ENCODE measurements at places on chromosomes 16 and 17.
A peak's percentile ranks its signal among the peaks of the same experiment; 100 is the strongest.

GRCh38 chr17:64282753-64283080, 19.7 kb upstream of the TEX2 start:
- peak; percentile 38 for DNase-seq

GRCh38 chr16:11634312-11634711, 33.9 kb upstream of the SNN start:
- DNase-seq: no peak

GRCh38 chr17:53749178-53749577, 73.5 kb upstream of the KIF2B start:
- DNase-seq: no peak

GRCh38 chr16:85396879-85397871, 215.9 kb upstream of the GSE1 start:
- no peak for DNase-seq

GRCh38 chr17:2978991-2979390, 84.4 kb downstream of the OR1D5 start:
- no peak for DNase-seq

DNA sequence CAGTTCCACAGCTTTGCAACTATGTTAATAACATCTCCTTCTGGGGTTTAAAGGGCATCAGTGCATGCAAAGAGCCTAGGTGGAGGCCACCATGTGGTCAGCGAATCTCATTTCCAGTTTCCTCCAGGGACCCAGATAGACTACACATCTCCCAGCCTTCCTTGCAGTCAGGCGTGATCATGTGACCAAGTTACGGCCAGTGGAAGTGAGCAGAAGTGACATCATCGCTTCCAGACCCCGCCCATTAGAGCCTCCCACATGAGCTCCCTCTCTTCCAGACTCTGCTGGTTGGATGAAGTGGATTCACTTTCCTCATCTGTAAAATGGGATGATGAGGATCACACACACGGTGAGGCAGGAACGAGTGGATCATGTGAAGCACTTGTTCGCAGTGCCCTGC, 27.4 kb upstream of the KDM8 start:
- DNase-seq: no peak

- no peak for DNase-seq
Observed at GRCh38 chr17:42311240-42312034, 23.1 kb downstream of the STAT5A start.

- DNase-seq: no peak
Observed at GRCh38 chr16:30524575-30525568, 1.5 kb downstream of the ZNF768 start.

- DNase-seq: peak; percentile 90
Observed at GRCh38 chr16:27237219-27238015, 31.2 kb downstream of the NSMCE1 start.

- DNase-seq: peak; percentile 58
Observed at GRCh38 chr16:12229759-12230594, 253.4 kb downstream of the SNX29 start.

- DNase-seq: peak; percentile 90
Observed at GRCh38 chr17:52148969-52149351, 9.6 kb downstream of the CA10 start.

GRCh38 chr16:77219437-77219836, 20.2 kb downstream of the SYCE1L start:
- DNase-seq: no peak

GRCh38 chr16:23801378-23801777, 34.4 kb upstream of the PRKCB start:
- DNase-seq: peak; percentile 65

- DNase-seq: no peak
Observed at GRCh38 chr17:74222399-74222798, 9.0 kb downstream of the TTYH2 start.

DNA sequence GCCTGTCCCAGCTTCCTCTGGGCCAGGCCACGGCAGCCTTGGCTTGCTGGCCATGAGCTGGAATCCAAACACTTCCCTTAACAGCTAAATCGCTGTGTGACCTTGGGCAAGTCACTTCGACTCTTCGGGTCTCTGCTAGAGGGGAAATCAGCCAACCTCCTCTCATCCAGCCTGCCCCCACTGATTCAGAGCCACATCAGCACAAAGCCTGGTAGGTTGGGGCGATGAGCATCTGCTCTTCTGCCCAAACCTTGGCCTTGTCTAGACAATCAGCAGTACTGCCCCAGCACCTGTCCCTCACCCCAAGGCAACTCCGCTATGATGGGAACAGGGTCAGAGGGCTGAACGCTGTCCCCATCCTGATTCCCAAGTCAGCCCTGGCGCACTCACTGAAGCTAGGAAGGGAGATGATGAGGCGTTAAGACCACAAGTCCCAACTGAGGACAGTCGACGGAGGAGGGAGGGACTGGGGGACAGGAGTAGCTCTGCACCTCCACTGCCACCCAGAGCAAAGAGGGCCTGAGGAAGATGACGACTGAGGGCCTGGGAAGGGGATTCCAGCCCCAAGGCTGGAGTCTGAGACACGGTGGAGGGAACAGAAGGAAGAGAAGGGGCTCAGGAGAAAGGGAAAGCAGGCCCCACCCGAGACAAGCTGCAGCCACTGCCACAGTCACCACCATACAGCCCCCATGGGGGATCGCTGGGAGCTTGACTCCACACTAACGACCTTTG, 1.3 kb downstream of the CLUH start:
- peak; percentile 22 for DNase-seq

- no peak for DNase-seq
Observed at GRCh38 chr16:22035153-22035552, 27.2 kb downstream of the MOSMO start.

DNA sequence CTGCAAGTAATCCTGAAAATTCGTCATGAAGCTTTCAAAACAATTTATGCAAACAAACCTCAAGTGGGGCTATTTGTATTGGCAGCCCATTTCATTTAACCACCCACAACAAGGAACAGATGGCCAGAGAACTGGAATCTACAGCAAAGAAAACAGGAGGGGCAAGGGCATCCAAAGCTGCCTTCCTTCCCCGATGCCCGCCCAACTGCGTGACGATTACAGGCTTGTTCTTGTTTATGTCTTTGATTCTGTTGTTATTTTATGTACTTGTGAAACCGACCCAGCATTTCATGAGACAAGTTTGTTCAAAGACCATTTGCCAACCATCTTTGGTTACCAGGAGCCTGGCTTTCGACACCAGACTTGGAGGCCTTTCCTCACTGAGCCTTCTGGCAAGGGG, 59.1 kb upstream of the IRX6 start:
- no peak for DNase-seq

GRCh38 chr16:2009164-2009711, 383 bp downstream of the ZNF598 start:
- DNase-seq: no peak

GRCh38 chr17:3712811-3713463, 10.8 kb upstream of the HASPIN start:
- DNase-seq: no peak

DNA sequence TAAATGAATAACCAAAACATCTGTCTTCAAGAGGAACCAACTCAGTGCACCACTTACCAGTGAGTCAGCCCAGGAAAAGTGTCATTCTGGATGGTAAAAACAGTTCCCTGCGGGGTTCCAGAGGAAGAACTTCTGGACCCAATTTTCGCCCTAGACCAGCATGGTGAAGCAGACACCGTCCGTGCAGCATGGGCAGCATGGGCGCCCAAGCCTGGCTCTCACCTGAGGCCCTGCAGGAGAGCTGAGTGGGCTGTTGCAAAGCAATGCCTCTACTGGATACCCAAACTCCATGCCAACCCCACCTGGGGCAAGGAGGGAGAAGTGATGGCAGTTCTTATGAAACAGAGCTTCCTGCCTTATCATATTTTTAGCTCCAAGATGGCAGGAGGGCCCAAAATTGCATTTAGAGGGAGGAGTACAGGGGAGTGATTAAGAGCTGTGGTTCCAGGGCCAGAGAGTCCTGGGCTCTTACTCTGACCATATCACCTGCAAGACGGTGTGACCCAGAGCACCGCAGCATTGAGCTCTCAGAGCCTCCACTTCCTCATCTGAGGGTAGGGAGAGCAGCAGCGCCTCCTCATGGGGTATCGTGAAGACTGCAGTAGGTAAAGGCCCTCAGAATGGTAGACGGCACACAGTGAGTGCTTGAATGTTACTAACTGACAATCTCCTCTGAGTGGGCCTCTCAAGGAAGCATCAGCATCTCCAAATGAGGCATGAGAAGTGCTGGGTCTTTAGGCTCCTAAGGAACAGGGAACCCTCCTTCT, 16.6 kb upstream of the INPP5K start:
- peak; percentile 60 for DNase-seq

GRCh38 chr17:76626442-76626841, 17.1 kb downstream of the ST6GALNAC1 start:
- DNase-seq: no peak

DNA sequence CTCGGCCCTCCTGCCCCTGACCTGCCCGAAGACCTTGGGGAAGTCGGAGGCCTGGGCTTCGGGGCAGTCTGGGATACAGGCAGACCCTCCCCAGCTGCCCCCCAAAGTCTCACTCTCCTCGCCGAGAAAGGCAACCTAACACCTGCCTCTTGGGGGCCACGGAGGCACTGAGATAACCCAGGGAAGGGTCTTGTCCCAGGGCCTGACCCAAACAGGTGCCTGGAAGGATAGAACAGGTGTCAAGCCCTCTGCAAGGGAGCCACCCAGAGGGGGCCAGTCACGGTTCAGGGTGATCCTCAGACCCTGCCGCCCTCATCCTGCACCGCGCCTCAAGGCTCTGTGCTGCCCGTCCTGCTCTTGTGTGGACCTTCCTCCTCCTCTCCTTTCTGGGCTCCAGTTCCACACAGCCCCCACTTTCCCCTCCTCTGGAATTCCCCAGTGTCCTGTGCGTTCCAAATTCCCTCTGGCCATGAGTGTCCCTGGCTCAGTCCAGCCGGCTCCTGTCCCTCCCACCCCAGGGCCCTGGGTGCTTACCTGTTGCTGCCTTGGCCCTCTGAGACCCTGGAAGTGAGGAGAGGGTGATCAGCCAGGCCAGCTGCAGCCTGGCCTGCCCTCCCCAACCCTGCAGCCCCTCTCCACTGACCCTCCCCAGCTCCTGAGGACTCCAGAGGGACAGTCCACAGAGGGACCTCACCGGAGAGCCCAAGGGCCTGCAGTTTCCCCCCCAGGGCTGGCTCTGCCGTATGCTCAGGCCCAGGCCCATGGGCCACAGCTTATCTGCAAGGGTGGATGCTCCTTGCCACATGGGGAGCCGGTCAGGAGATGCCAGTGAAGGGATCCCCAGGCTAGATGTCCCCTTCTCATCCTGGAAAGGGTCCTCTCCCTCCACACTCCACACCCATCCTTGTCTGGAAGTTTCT, 3.8 kb downstream of the PRSS27 start:
- DNase-seq: no peak

DNA sequence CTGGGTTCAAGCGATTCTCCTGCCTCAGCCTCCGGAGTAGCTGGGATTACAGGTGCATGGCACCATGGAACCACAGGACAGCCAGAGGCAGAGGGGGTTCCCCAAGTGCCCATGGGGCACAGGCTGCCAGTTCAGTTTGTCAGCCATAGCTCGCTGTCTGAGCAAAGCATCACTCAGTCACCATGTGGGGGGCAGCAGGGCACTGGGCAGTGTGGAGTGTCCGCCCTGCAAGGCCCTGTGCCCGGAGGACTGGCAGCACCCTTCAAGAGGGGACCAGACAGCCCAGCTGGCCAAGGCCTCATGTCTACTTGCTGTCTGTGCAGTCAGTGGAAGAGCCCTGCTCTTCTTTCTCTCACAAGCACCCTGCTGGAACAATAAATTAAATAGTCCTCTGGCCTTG, 6.4 kb downstream of the ALYREF start:
- DNase-seq: no peak

DNA sequence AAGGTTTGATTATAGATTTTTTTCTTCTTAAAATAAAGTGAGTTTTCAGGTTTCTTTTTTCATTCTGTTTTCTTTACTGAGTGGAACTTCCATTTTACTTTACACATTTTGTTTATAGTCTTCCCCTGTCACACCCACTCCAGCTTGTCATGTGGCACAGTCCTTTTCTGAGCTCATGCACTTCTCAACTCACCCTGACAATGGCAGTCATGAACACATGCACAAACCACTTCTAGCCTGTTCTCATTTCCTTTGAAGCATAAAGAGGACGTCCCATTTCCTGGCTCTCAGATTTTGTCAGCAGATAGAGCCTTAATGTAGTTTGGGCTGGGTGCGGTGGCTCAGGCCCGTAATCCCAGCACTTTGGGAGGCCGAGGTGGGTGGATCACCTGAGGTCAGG, 168.0 kb downstream of the AHSP start:
- DNase-seq: peak; percentile 17

DNA sequence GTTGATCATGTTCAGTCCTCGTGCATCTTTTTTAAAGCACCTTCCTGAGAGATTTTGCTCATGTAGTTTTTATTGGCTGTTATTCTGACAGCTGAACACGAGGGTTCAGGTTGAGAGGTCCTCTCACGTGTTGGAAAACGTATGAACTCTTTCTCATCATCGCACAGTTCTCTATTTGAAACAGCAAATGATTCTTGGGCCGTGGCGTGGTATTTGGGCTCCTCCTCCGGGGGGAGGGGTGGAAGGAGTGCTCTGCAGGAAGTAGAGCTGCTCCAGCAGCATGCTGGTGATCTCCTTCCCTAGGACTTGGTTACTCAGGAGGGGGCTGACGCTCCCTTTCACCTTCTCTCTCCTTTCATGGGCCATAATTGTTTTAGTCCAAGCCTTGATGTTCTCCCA, 70.4 kb downstream of the KSR1 start:
- peak; percentile 35 for DNase-seq

GRCh38 chr16:23496821-23497542, 13.3 kb downstream of the GGA2 start:
- DNase-seq: peak; percentile 75

- DNase-seq: peak; percentile 35
Observed at GRCh38 chr17:34797720-34798119, 163.5 kb downstream of the CCT6B start.

- DNase-seq: peak; percentile 71
Observed at GRCh38 chr17:7703584-7704479, 1.2 kb upstream of the EFNB3 start.

DNA sequence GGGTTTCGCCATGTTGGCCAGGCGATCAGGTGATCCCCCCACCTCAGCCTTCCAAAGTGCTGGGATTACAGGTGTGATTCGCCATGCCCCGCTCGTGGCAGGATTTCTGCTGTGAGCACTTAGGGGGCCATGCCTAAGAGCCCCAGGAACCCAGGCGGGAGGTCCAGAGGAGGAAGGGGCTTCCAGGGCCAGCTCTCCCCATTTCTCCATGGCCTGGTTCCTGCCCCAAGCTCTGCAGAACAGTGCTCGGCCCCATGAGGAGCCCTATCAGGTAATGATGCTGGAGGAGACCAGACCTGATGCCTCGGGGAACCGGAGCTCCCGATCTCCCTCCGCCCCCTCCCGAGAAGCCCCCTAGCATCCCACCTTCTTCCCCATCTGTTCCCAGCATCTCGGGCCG, 53.6 kb downstream of the RMI2 start:
- DNase-seq: no peak

DNA sequence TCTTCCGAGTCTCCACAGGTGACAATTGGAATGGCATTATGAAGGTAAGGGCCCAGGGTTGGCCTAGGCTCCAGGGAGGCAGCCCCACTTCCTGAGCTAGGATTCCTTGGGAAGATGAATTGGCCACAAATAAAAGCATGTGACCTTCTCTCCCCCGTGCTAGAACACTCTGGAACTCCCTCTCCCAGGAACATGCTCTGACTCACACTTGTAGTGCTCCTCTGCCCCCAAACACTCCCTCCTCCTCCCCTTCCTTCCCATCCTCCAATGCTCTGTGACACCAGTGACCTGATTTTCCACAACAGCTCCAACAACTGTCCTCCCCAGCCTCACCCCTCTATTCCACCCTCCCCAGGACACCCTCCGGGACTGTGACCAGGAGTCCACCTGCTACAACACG, 16.4 kb upstream of the ABCC3 start:
- DNase-seq: no peak

GRCh38 chr17:29570521-29570920, 2.0 kb downstream of the TP53I13 start:
- DNase-seq: no peak
